ENCODE measurements at places on chromosomes 12 and 14. TPM values are rescaled to one million over a fixed set of nuclear protein-coding genes. Genes with fewer than 3 reads are reported as not detected.

DENND5B gene
- 14.9 TPM for polyA plus RNA-seq

- DNase-seq, result no peak
Observed at GRCh38 chr12:124532331-124532750, 35.1 kb downstream of the NCOR2 start.

DNA sequence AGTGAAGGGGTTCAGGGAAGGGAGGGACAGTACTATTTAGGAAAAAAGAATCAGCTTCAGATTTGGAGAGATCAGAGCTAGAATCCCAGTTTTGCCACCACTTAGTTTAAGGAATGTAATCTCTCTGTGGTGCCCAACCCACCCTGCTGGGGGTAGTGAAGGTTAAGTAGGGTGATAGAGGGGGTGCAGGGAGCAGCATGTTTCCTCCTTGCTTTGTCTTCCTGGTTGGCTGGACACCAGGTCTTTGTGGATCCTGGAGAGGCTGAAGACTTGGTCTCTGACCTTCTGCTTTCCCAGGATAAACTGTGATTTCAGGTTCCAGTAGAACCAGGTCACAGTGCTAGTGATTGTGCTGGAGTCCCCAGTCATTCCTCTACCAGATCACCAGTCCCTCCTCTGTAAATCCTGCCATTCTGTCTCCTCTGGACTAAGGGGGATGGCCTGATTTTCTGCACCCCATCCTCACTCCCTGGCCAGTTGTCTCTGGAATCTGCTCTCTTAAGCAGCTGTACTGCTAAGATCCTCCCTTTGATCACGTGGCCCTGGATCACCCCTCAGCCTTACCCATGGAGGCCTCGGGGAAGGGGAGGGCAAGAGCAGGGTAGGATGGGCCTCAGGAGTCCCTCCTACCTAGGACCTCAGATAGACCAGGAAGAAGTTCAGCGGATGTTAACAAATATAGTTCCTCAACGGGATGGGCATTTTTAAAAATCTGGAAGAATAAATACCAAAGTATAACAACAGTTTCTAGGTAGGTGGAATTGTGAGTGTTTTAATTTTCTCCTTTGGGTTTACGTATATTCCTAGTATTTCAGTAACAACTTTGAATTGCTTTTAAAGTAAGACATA is 3.1 kb downstream of the MAP3K12 start:
- peak; percentile 88 for DNase-seq

GRCh38 chr12:46159309-46159901 is 109.4 kb downstream of the SLC38A1 start:
- DNase-seq, result no peak
